RWPE1 (cell line): ENCODE measurements at places on chromosomes 2 and 18.

- DNase-seq = peak; percentile 42
Measured at GRCh38 chr2:15666861-15667808, 75.5 kb downstream of the DDX1 start.

DNA sequence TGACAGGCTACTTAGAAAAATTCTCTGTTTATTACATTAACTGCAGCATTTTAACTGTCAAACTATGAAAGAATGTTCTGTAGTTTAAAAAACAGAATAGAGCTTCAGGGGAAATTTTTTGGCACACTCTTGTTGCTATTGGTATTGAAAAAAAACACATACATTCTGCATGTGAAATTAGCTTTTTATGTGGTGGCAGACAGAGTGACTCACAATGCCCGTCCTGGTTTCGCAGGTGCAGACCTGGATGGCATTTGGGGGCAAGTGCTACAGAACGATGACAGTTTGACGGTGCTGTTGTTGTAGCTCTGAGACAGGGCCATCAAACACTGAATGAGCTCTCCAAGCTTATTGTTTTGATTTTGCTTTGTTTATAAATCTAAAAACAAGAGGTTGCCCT is 105.0 kb upstream of the MAP3K20 start:
- DNase-seq = no peak

DNA sequence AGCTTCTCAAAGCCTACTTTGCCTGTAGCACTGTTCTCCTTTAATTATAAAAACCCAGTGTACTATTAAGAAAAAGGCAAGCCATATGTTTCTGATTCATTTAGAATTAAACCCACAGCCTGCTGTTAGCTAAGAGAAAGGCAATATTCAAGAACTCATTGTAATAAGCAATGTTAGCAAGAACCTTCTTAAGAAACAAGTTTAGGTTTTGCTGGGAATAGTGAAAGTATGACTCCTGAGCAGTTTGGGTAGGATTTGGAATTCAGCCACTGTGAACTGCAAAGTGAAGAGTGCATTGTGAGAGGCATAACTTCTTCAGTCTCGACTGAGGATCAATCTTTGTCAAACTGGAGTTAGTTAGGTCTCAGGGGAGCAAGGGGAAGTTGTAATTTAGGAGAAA is 206.5 kb upstream of the NT5C1B start:
- no peak for DNase-seq

- no peak for DNase-seq
Measured at GRCh38 chr2:26991717-26992116, 21.3 kb downstream of the MAPRE3 start.

- no peak for DNase-seq
Measured at GRCh38 chr2:5985536-5986385, 293.6 kb downstream of the SOX11 start.

GRCh38 chr18:59492756-59493421 is 133.8 kb upstream of the LMAN1 start:
- no peak for DNase-seq

DNA sequence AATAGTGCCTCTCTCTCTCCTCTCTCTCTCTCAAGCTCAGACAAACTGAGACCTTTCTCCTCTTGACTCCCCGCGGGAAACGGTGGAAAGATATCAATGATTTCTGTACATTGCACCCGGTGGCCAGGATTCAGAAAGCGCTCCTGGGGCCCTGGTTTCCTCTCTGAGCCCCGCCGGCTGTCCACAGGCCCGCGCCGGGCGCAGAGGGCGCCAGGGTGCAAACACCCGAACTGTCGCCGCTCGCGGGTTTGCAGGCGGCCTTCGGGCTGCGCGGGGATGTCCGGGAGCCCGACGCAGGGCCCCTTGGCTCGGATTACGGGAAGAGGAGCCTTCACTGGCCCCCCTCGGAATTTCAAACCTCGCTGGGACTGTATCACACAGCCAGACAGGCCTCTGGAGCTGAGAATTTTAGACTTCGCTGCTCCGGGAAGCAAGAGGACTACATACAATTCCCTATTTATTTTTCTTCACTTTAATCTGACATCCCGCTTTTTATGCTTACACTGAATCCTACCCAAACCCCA is 5.2 kb upstream of the EN1 start:
- no peak for DNase-seq

DNA sequence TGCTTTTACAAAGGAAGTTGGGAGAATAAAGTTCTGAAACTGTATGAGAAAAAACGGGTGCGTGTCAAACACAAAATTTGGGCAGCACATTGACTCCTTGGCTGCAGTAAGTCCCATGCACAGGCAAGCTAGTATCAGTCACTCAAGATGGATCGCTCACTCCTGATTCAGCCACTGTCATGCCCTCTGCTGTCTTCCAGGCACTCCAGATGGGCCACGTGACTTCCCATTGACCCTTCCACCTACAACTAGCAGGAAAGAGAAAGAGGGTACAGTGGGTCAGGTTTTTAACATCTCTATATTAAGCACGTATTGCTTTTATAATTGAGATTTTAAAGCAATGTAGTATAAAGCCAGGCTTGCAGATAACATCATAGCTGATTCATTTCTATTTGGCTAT is 8.6 kb downstream of the ARHGEF33 start:
- no peak for DNase-seq

- DNase-seq = no peak
Measured at GRCh38 chr2:127177617-127178263, 42.4 kb downstream of the CYP27C1 start.

DNA sequence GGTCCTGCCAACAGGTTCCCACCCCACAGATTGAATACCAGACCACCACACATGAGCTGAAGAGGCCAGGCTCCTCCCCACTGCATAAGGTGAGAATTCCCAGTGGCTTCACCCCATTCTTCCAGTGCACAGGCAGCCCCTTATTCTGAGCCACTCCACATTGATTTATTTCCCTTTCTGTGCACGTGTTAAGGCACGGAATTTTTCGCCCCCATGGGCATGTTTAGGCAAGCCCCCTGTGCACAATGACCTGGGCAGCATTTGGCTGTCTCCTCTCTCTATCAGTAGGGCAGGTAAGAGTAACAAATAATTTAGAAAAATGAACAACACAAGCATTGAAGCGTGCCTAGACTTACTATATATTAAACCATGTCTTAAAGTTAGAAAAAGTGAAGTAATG is 15.2 kb upstream of the CHAC2 start:
- DNase-seq = no peak

DNA sequence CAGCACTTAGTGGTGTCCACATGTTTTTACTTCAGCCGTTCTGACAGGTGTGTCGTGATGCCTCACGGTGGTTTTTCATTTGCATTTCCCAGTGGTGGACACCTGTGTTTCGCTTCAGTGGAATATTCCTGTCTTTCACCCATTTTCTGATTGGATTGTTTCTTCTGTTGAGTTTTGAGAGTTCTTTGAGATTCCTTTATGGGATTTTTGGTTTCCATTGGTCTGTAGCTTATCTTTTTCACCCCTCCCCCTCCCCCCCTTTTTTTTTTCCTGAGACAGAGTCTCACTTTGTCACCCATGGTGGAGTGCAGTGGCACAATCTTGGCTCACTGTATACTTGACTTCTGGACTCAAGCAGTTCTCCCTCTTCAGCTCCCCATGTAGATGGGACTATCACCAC is 8.0 kb downstream of the ANKRD23 start:
- no peak for DNase-seq

DNA sequence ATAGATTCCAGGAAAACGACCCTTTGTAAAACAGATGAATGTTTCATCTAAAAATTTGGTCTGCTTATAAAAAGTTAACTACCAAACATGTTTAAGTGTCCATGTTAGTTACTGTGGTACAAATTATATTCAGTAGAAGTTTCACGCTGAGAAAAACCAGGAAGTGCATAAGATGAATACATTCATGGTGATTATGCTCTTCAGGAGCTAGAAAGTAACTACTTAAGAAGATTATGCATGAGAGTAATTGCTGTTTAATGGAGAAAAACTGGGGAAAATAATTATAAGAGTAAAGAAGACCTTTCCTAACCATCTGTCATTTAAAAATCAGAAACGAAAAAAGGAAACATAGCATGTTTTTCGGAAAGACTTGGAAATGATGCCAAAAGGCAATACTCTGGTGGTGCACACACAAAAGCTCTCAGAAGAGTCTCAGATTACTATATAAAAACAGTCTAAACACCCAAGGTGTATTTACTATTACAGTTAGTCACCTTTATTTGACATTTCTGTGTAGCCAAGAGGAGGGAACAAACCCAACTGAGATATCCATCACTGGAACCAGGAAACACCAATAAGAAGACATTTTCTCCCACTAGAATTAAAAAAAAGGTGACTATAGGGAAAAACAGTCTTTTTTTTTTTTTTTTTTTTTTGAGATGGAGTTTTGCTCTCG is 38.8 kb upstream of the METTL21A start:
- DNase-seq = no peak
